ENCODE measurements at places on chromosomes 6 and 20.

DNA sequence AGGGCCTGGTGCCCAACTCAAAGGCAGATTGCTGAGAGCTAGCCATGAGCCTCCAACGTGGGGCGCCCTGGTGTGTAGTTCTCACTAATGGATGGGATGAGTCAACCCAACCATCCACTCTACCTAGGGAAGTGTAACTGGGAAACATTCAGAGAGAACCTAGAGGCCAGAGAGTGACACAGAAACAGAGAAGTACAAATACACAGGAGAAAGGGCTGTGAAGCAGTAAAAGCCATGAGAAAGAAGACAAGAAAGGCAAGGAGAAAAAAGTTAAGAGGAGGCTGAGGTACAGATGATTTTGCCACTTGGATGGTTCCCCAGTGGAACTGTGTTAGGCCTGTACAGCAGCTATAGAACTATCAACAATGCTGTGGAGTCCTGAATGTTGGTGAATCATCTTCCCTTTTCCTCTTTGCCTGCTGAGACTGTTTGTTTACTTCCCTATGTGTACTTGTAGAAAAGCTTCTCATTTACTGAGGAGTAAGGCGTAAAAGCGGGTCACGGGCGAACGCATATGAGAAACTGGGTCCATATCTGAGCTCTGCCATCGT lies 39.0 kb downstream of the MAN1A1 start:
- no peak for DNase-seq

- no peak for DNase-seq
Measured at GRCh38 chr6:142737368-142738034, 207.5 kb downstream of the HIVEP2 start.

- no peak for DNase-seq
Measured at GRCh38 chr6:65814071-65814470, 107.0 kb upstream of the EYS start.

DNA sequence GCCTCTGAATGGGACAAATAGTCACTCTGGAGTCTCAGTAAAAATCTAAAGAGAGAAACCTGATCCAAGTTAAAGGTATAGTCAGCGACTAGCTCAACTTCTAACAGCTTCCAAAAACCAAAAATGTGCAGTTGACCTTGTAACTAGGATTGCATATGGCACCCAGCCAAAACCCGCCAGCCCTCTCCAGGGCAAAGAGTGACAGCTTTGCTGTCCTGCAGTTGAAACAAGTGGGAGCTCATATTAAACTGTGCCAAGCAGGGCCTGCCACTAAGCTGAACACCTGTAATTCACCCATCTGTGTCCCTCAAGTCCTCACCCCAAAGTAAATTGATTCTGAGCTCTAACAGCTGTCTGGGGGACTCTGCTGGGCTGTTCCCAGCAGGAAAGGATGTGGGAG lies 695.3 kb downstream of the MAFB start:
- DNase-seq: no peak

DNA sequence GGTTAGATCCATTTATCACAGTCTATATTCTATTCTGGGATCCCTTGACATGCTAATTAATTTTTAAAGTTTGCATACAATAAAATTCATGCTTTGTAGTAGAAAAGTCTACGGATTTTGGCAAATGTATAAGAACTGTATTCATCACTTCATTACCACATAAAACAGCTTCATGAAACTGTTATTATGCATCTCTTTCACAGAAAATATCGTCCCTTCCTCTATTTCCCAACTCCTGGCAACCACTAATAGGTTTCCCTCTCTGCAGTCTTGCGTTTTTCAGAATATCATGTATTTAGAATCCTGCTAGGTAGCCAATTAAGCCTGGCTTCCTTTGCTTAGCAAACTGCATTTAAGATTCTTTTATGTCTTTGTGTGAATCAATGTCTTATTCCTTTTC lies 441.3 kb upstream of the RGS17 start:
- no peak for DNase-seq

- no peak for DNase-seq
Measured at GRCh38 chr6:36746251-36746650, 48.6 kb downstream of the RAB44 start.

GRCh38 chr6:113762641-113763040 lies 94.5 kb upstream of the MARCKS start:
- no peak for DNase-seq

GRCh38 chr20:50029697-50030461 lies 47.1 kb downstream of the SNAI1 start:
- no peak for DNase-seq

DNA sequence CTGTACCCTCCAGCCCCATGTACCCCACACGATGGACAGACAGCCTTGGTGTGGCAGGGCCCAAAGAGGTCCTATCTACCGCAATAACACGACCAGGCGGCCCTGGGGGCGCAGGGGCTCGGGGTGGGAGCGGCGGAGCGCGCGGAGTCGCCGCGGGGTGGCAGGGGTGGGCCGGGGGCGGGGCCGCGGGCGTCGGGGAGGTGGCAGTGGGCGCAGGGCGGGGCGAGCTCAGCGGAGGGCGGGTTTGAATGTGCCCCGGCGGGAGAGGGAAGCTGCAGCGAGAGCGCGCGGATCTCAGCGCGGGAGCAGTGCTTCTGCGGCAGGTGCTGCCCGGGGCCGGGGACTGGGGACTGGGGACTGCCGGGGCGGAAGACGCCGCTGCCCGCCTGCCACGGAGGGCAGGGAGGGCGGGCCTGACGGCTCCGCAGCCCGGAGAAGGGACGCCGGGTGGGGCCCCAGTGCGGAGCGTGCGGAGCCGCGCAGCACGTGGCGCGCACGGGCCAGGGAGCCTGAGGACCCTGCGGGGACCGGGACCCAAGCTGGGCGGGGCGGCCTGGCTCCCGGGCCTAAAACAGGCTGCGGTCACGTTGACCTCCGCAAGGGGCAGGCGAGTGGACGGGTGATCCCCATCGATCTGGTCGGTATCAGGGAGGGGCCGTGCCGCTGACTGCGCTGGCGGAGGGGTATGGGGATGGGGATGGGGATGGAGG lies at the start of gene SLC29A1:
TSS of gene SLC29A1 (plus strand) at position 277 of the 710 bp plus-strand sequence. CDS start 3,719 bp downstream, outside the sequence.
- peak; percentile 56 for DNase-seq

GRCh38 chr20:22226849-22227700 lies 357.3 kb downstream of the FOXA2 start:
- no peak for DNase-seq

DNA sequence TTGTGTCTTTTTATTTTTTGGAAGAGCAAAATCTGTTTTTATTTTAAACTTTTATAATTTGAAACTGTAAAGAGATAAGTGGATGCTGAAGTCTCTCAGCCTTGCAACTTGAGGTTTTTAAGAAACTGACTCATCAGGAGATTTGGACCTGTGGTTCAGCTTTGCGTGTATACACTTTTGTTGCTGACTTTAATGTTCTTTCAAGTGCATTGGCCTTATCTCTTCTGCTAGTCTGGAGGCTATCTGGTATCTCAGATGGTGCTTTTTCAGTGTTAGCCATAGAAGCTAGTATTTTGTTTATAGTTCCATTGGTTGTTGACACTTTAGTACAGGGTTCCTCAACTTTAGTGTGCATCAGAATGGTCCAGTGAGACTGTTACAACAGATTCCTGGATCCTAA lies 504.0 kb upstream of the SPTLC3 start:
- DNase-seq: no peak

DNA sequence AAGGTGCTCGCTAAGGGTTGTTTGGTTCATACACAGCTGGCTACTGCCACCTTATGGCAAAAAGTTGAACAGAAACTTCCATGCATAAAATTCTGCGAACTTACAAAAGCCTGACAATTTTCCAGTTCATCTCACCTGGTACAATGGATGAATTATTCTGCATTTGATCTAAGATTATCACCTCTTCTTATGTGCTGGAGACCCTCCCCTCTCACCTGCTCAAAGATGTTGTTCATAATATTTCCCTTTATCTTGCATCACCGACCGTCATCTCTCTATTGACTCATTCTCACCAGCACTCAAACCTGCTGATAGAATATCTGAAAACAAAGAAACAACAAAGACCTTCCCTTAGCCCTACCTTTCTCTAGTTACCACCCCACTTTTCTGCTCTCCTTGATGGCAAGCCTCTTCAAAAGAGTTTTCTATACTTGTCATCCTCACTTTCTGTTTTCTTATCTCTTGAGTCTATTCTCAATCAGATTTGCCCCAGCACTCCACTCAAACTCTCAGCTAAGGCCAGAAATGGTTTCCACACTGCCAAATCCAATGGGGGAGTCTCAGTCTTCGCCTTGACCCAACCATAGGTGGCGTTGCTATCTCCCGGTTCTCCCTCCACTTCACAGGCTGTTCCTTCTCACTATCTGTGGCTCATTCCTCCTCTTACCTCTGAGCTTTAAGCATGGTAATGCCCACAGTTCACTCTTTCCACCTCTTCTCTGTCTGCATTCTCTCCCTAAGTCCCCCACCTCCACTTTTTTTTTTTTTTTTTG lies 25.8 kb downstream of the SNRNP48 start:
- DNase-seq: no peak

DNA sequence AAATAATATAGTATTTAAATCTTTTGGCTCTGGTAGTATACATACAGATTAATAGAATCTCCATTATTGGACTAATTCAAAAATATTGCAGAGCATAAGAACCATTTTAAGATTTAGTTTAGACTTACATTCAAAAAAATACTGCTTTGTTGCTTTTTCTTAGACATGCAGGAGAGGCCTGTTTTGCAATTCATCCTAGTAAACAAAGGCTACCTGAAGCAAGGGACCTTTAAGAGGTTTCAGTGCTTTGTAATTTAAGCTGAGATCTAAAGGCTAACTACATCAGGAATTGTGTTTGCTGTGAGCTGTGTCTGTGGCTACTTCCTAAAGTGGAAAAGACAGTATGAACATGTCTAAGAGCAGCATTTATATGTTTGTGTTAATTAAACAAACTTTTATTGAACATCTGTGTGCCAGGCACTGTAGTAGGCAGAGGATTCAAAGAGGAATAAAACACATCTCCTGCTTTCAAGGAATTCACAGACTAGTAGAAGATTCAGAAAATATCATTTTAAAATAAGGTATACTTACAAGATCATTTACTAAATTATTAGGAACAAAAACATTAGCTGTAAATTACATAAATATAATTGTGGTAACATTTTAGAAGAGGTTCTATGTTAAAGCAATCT lies 29.1 kb upstream of the CALHM6 start:
- DNase-seq: no peak

DNA sequence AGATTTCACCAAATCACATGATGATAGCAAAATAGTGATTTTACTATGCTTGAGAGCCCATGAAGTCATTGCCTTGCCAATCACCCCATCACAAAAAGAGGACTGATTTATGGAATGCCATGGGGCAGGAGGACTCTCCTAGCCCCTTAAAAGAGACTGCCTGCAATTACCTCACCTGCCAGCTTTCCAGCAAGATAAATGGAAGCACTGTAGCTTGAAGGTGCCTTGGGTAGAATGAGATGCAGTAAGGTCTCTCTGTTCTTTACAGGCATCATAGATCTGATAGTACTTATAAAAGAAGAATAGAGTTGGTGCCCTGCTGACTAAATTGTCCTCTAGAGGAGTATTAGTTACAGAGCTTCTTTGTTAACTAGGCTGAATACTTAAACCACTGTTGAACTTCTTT lies 242.3 kb downstream of the TMEM242 start:
- no peak for DNase-seq

GRCh38 chr20:32574296-32575226 lies 10.6 kb downstream of the NOL4L start:
- DNase-seq: no peak

GRCh38 chr6:76230711-76231110 lies 158.2 kb upstream of the IMPG1 start:
- DNase-seq: no peak

DNA sequence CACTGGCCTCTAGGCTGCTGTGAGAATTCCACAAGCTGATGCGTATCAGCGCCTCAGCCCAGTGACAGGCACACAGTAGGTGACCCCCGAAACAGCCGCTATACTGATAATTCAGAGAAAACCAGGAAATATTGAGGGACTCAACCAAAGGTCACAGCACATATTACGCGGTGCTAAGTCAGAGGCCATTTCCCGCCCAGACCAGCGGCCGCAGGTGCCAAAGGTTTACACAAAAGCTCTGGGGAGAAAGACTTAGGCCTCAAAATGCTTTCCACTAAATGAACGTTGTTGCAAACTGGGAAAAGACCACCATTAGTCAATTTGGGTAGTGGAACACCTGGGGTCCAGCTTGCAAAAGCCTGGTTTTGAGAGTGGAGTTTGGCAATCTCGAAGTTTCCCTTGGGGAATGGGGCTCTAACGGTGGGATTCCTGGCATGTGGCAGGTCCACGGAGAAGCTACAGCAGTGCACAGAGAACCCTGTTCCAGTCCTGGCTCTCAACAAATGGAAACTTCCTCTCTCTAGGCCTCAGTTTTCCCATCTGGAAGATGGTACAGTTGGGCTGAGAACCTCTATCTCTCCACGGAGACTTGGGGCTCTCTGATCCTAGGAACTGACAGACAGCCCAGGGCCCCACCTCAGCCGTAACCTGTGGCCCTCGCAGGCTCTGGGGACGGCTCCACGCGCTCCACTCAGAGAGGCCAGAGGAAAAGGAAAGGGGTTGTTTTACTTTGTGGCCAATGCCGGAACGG lies 4.7 kb downstream of the NOL4L start:
- DNase-seq: no peak

GRCh38 chr6:53426667-53427270 lies 78.0 kb upstream of the ELOVL5 start:
- no peak for DNase-seq

GRCh38 chr6:35079311-35080000 lies 61.7 kb downstream of the TCP11 start:
- no peak for DNase-seq

- DNase-seq: no peak
Measured at GRCh38 chr20:33298391-33298790, 15.4 kb downstream of the BPIFB1 start.

- DNase-seq: no peak
Measured at GRCh38 chr6:139146317-139146726, 11.4 kb downstream of the HECA start.

- no peak for DNase-seq
Measured at GRCh38 chr6:68778356-68779020, 143.4 kb downstream of the ADGRB3 start.

DNA sequence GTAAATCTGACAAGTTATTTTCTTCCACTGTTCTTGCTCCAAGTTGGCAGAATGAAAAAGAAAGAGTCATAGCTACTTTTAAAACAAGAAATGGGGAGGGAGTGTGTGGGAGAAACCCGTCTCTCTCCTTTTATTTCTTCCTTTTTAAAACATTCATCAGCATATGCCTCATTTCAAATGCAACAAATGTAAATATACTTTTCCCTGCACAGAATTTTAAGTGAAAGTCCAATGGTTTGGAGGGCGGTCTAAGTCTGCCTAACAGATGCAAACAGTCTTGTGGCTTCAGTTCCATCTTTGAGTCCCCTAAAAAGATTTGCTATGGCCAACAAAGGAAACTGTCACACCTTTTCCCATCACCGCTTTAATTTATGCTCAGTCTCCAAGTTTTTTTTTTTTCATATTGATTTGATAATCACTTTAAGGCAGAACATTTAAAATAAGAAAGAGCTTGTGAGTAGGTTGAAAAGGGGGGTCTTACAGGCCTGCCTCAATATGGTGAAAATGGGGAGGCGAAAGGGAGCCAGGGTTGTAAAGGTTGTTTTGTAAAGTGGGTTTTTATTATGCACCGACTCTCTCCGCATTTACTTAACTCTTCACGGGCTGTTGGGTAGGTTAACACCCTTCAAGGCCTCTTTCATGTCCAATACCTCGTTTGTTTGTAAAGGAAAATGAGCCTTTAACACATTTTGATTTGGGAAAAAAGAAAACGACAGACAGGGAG lies 4.6 kb downstream of the TFAP2D start:
- DNase-seq: no peak
